ENCODE measurements at places on chromosomes 12 and 14.

DNA sequence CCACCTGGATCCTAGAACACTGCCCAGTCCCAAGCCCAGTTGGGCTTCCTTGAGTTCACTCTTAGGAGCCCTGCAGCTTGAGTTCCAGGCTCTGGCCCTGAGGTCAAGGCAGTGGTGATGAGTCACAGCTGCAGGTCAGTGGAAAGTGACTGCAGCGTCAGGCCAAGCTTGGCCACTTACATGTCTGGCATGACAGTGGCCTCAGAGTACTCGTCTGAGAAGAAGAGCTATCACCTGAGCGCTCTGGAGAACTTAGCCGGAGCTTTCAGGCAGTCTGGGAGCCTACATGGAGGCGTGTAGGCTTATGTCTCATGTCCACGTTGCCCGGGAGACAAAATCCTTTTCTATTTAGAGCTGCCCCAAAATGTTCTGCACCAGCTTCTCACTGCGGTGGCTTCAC is 75.6 kb downstream of the ARL6IP4 start:
- no peak for DNase-seq

GRCh38 chr12:128583453-128583852 is 240.3 kb downstream of the SLC15A4 start:
- DNase-seq = no peak

DNA sequence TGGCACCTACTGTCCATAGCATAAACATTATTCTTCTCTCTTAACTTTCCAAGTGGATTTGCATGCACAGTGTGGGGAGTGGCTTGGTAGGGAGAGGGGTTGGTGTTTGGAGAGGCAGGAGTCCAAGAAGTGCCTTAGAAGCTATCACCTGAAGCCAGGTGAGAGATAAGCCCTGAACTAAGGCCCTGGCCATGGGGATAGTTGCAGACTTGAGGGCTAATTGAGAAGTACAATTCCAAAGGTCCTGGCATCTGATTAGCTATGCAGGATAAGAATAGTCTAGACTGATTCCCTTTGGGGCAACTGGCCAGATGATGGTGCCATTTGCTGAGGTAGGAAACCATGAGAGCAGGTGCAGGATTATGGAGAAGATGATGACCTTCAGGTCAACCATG is 2.0 kb upstream of the PCK2 start:
- no peak for DNase-seq

- DNase-seq = no peak
These were observed 60.3 kb downstream of the ARF6 start for GRCh38 chr14:49953196-49953595.

DNA sequence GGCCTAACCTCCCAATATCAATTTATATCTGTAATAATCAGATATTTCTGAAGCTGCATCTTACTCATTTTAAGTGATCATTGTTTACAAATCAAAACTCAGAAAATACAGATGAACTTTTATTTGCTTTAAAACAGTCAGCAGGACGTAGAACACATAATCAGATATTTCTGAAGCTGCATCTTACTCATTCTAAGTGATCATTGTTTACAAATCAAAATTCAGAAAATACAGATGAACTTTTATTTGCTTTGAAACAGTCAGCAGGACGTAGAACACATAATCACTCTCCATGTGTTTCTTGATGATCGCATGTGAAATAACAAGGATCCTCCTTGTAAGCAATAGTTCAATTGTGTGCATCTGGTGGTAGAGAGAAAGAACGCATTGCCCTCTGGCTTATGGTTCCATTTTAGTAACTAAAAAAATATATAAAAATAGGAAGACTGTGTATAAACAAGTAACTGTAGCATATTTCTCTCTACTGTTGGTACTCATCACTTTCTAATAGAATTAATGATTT is 15.0 kb upstream of the TMTC2 start:
- DNase-seq = no peak

- no peak for DNase-seq
These were observed 340.1 kb downstream of the BCAT1 start for GRCh38 chr12:24608637-24609285.

- no peak for DNase-seq
These were observed 466.0 kb downstream of the RAD51B start for GRCh38 chr14:68285421-68286179.

GRCh38 chr12:21806255-21806654 is 31.7 kb upstream of the KCNJ8 start:
- DNase-seq = no peak

- DNase-seq = no peak
These were observed 8.0 kb upstream of the C12orf42 start for GRCh38 chr12:103503546-103504480.

DNA sequence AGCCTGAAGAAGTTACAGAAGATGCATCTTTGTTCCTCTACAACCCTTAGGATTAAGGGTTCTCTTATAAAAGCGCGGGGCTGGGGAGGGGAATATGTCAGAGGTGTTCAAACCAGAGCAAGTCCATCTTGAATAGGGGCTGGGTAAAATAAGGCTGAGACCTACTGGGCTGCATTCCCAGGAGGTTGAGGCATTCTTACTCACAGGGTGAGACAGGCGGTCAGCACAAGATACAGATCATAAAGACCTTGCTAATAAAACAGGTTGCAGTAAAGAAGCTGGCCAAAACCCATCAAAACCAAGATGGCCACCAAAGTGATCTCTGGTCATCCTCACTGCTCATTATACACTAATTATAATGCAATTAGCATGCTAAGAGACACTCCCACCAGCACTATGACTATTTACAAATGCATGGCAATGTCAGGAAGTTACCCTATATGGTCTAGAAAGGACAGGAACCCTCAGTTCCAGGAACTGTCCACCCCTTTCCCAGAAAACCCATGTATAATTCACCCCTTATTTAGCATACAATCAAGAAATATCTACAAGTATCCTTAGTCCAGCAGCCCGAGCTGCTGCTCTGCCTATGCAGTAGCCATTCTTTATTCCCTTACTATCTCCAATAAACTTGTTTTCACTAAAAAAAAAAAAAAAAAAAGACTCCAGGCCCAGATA is 108.1 kb upstream of the FOXN3 start:
- no peak for DNase-seq

GRCh38 chr12:4323396-4323795 is 2.4 kb downstream of the TIGAR start:
- no peak for DNase-seq

DNA sequence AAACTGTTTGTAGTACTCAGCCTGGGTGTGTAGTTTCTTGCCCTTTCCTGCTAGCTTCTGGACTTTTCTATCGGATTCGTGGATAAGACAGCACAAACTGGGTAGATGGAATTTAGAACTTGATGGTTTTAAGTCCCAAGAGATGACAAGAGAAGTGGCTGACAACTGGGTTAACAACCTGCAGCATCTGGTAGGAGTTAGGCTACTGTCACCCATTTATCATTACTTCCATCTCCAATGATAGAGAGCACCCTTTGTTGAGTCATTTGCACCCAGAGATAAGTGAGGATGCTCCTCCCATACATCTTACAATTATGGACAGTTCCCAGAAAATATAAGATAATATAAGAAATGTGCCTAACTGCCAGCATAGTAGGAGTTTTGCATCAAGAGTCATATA is 50.2 kb upstream of the FLRT2 start:
- no peak for DNase-seq

DNA sequence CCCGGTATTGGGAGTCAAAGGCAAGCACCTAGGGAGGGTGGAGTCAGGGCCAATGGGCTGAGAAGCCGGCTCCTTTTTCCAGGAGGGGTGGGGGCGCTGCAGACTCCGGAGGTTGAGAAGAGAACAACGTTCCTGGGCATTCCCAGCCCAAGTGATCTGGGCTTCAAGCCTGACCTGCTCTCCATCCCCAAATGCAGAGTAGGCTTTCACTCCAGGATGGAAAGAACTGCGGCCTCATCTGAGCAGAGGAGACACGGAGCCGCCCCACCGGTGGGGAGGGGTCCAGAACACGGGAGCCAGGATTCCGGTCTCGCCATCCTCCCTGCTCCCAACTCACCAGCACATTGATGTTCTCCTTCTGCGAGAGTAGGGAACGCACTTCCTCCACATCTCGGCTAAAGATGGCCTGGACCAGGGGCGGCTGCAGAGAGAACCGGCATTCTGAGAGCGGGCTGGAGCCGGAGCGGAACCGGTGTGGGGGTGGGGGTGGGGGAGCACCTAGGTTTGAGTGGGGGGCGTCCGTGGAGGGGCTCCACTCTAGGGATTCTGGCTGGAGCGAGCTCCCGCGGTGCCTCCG is 605 bp downstream of the ANKRD52 start:
- DNase-seq = no peak

GRCh38 chr12:30613119-30613830 is 82.4 kb downstream of the IPO8 start:
- no peak for DNase-seq

DNA sequence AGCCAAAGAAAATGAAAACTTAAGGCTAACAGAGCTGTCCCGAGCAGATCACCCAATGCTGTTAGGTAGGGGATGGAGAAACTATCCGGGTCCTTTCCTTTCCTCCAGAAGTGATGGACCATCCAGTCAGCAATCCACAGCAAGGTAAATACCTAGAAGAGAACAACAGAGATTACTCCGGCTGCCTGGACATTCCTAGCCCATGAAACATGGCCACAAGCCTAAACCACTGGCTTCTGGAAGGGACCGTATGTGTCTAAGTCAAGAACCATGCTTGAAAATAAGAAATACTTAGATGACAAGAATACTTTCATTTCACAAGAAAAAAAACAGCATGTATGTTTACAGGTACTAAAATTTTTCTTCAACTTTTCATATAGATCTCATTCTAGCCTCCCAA is 152.9 kb downstream of the SLC41A2 start:
- no peak for DNase-seq

DNA sequence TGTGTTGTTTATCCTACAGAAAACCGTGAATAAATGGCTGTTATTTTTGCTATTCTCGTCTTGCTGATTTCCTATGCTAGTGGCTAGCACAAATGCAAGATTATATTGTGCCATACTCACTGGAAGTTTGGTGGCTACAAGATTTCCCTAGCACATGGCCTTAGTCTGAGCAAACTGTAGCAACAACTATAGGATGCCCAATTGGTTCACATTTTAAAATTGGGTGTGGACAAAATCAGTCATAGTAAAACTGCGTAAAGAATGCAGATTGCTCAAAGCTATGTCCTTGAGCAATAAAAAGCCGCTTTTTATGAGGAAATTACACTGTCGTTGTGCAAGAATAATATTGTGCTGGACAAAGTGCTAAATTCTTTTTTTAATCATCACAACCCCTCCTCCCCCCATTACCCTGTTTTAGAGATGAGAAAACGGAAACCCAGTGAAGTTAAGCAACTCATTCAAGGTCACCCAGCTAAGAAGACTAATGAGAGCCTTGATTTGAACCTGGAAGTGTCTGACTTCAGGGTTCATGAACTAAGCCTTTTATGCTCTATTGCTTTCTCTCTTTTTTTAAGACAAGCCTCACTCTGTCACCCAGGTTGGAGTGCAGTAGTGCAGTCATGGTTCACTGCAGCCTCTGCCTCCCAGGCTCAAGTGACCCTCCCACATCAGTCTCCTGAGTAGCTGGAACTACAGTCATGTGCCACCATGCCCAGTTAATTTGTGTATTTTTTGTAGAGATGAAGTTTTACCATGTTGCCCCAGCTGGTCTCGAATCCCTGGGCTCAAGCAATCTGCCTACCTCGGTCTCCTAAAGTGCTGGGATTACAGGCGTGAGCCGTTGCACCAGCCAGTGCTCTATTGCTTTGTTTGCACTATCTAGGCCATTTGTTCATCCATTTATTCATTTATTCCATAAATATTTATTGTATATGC is 73.6 kb downstream of the SRGAP1 start:
- no peak for DNase-seq

- DNase-seq = no peak
These were observed 11.8 kb downstream of the RPS6KL1 start for GRCh38 chr14:74911221-74911620.
